ENCODE measurements at places on chromosomes 1 and 21.

DNA sequence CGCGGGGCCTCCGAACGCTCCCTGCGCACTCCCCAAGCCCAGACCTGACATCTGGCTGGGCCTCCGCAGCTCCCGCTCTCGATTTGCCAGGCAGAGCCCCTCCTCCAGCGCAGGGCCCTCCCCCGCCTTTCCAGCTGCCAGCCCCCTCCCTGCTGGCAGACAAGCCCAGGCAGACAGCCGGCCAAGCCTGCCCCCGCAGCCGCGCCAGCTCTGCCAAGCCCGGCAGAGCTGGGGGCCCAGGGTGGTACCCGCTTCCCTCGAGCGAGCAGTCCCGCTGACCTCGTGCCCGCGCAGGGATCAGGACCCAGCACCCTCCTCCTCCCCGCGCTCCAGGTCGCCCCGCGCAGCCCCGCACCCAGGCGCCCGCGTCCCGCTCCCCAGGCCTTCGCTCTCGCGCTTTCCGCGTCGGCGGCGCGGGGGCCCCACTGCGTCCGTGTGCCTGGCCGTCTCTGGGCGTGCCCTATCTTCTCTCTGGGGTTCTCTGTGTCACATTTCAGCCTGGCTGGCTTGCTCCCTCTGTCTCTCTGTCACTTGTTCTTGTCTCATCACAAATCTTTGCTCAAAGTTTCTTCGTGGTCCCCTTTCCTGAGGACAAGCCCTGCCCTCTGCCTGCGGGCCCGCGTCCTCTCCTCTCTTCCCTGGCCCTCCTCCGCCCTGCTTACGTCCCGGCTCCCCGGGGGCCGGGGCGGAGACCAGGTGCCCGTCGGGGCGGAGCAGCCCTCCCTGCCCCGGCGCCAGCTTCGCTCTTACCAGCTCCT lies 580 bp downstream of the INKA2 start:
- DNase-seq, result peak; percentile 22

DNA sequence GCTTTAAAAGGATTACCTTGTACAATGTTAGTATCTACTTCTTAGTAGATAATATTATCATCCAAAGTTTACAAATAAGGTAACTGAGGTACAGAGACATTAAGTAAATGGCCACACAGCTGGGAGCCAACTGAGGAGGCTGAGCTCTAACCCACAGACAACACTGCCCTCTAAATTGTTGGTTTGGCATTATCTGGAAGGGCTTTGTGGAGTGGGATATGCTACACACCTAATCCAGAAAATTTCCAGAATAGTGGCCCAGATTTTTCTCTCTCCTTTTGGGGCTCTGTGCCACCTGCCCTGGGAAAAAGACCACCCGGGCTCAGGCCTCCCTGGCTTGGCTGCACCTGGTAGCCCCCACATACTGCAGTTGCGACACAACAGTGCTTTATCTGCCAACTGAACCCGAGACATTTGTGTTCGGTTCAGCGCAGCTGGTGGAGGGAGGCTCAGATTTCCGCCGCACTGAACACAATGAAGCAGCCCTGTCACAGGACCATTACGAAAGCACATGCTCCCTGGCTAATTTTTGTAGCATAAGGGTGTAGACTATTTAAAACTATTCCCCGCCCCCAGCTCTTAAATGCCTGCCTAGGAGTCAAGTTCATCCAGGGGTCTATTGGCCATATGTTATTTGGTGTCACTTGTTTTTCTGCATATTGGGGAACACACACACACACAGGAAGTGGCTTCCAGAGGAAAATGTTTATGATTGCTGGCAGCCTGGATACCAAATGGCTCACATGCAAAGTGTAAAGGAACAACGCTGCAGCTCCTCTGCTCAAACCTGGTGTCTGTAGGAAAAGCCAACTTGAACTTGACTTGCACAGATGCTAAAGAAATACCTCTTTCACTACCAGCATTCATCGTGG lies 92.3 kb upstream of the ESRRG start:
- no peak for DNase-seq

GRCh38 chr1:112332176-112333150 lies 63.6 kb upstream of the CTTNBP2NL start:
- DNase-seq, result no peak

DNA sequence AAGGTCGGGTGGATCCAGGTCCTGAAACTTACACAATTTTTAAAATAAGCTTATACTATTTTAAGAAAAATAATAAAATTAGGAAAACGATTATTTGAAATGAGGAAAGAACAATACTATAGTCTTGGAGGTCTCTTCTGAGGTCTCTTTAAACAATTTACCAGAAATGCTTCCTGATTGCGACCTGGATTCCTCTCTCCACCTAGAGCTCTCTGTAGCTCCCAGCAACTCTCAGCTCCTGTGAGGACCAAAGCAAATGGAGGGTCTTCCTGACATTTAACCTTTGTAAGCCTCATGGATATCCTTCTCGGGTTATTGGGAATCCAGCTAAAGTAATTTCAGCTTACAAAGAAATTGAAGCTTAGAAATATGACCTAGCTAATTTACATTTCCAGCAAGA lies 886 bp downstream of the BTBD8 start:
- no peak for DNase-seq

DNA sequence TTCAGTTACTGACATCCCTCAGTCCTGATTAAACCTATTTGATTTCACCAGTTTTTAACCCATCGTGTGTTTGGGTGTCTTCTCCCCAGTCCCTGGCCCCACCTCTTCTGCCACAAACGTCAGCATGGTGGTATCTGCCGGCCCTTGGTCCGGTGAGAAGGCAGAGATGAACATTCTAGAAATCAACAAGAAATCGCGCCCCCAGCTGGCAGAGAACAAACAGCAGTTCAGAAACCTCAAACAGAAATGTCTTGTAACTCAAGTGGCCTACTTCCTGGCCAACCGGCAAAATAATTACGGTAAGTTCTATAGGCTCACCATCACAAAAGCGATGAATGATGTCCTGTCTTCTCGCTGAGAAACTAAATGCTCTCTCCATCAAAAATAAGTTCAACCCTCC lies 28.7 kb downstream of the NBPF3 start:
- peak; percentile 20 for DNase-seq

GRCh38 chr1:103256490-103256889 lies 148.2 kb upstream of the COL11A1 start:
- DNase-seq, result no peak

DNA sequence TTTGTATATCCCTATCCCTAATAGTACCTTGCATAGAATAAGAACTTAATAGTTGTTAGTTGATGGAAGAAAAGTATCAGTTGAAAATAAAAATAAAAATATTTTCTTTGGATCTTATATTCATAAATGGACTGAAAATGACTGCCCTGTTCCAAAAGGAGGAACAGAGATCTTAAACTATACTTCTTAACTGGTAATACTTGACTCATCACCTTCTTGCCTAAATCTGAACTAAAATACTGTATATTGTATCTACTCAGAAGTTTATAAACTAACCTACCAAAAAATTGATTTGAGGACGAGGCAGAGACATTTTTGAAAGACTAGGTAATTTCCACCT lies 178.8 kb downstream of the SYT2 start:
- DNase-seq, result no peak

DNA sequence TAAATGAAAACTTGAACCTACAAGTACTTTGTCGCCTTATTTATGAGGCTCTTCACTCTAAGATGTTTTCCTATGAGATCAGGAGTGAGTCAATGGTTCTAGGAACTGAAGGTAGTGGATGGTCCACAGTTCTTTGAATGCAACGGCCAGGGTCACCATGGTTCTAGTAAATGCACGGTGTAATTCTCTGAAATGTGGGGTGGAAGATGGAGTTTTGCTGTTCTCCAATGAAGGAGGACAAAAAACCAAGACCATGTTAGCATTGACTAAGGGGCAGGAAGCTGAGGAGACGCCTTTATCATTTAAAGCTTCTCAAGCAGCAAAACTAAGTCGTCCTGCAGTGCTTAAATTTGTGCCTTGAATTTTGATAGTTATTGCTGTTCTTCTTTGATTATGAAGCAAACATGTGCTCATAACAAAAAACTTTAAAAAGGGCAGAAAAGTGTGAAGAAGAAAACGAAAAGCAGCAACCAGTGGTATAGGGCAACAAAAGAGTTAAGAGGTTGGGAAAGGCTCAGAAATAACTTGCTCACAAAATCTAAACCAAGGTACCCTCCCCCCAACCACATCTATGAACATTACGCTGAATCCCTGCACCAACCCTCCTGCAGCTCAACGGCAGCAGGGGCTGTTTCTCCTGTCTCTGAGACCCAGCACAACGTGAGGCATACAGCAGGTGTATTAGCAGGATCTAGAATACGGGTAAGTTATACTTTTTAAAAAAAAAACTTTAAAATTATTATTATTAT lies 85.0 kb downstream of the MRPL37 start:
- DNase-seq, result no peak

- DNase-seq, result no peak
These were observed 24.1 kb downstream of the NFYC start for GRCh38 chr1:40715491-40716059.

DNA sequence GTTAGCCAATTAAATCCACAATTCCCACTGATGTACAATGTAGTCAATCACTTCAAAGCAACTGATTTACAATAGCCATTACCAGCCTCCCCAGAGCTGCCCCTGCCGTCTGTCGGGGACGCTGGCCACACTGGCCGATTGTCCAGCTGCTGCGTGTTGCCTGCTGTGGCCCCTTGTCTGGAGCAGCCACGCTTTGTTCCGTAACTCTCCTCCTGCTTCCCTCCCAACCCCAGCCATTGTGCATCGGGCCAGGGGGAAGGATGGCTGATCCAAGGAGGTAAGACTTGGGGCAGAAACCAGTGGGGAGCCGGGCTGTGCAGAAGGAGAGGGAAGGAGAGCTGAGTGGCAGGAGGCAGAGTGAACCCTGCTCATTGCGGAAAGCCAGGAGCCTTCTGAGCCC lies 83.6 kb upstream of the LYST start:
- DNase-seq, result no peak

GRCh38 chr1:115473986-115474565 lies 136.0 kb upstream of the NGF start:
- DNase-seq, result no peak

GRCh38 chr1:109500941-109501381 lies 7.1 kb downstream of the CYB561D1 start:
- DNase-seq, result no peak

- DNase-seq, result no peak
These were observed 60.2 kb downstream of the ODF2L start for GRCh38 chr1:86335916-86336315.

DNA sequence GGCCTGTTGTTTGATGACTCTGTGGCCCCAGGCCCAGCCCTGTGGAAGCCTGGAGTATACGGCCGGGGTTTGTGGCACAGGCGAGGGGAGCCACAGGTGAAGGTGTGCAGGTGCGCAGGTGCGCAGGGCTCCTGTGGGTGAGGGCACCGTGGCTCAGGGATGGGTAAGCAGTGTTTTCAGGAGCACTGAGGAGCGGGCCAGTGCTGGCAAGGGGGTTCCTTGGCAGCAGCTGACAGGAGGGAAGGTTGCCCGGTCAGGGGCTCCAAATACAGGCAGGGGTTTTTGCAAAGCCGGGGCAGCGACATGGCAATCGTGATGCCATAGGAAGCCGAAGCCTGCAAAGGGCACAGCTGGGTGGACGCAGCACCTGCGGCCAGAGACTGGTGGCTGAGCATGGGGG lies 20.7 kb downstream of the AGPAT3 start:
- DNase-seq, result no peak

- DNase-seq, result no peak
These were observed 4.4 kb downstream of the HPCA start for GRCh38 chr1:32890516-32891240.

GRCh38 chr1:77068013-77068412 lies 151.2 kb downstream of the PIGK start:
- no peak for DNase-seq

Measured in stimulated activated CD4-positive, alpha-beta T cell treated with anti-CD3 and anti-CD28 coated beads, Interleukin-4, amount 100 ng/mL, for 48 hours (primary cell).